ENCODE measurements at places on chromosomes 2 and 18. TPM values are rescaled to one million over a fixed set of nuclear protein-coding genes. Genes with fewer than 3 reads are reported as not detected.

GRCh38 chr18:32961538-32961937 is 188.7 kb upstream of the KLHL14 start:
- H3K4me3 ChIP-seq: no peak overlapping the region
- H3K27ac ChIP-seq: no peak overlapping the region

GRCh38 chr2:165810418-165810817 is 16.4 kb upstream of the GALNT3 start:
- DNase-seq: no peak
- peaks cover 24% of the 10 kb centered on the region for H3K4me1 ChIP-seq

DNA sequence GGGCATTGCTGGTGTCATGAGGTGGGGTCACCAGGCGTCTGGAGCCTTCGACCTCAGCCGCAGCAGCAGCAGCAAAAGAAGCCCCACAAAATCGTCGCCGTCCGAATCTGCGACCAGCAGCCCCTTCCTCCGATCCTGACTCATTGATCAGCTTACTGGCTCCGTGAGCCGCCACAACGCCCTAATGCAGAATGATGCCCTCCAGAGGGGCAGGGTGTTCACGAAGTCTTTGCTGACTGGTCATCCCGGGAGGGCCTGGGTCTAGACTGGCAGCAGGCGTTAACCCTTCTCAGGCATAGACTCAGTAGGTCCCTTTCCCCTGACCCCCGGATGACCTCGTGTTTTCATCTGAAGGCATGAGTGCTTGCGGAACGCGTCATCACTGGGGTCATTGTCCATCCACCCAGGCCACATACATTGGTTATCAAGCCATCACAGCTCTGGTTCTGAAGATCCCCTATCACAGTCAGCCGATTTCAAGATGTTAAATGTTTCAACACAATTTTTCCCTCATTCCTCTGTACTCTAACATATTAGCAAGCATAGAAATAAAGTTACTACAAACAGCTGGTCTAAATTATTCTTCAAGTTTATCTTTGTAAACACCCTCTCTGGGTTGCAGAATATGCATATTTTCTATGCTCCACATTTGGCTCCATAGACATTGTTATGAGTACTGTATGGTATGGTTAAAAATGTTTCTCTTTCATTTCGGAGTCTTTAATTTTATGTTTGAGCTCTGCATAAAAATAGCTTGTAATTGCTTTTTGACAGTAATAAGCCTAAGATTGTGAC is 83.3 kb upstream of the SALL3 start:
- no peak overlapping the region for H3K27ac ChIP-seq
- no peak for DNase-seq
- H3K27me3 ChIP-seq: no peaks in the 10 kb centered on the region
- H3K4me3 ChIP-seq: no peak overlapping the region

DNA sequence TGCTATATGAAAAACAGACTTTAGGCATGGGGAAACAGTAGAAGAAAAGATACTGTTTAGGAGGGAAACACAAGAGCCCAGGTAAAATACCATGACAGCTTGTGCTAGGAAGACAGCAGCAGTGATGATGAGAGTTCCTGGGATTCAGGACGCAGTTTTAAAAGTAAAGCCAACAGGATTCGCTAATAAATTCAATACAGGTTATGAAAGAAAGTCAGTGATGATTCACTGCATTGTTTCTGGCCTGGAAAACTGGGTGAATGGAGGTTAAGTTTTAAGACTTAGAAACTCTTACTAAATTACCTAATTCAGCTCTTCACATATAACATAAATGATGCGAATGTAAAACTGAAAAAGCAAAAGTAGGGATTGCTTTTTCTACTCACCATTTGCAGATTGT is 27.9 kb upstream of the RNU4ATAC start:
- H3K27ac ChIP-seq: no peak overlapping the region
- no peaks in the 10 kb centered on the region for H3K27me3 ChIP-seq
- H3K36me3 ChIP-seq: peaks cover 47% of the 10 kb centered on the region
- DNase-seq: no peak
- no peaks in the 10 kb centered on the region for H3K4me1 ChIP-seq

DNA sequence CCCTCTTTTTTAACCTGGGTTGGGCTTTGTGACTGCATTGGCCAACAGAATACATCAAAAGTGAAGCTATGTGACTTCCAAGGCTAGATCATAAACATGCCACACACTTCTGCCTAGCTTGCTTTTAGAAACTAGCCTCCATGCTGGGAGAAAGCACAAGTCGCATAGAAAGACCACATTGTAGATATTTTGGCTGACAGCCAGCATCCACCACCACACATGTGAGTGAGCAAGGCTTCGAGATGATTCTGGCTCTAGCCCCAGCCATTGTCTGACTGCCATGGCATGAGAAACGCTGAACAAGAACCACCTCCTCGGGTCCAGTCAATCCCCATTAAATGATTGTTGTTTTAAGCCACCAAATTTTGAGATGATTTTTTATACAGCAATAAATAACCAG is 66.8 kb upstream of the STPG4 start:
- H3K27me3 ChIP-seq: no peaks in the 10 kb centered on the region
- H3K4me3 ChIP-seq: no peak overlapping the region
- peaks cover 10% of the 10 kb centered on the region for H3K4me1 ChIP-seq

DNA sequence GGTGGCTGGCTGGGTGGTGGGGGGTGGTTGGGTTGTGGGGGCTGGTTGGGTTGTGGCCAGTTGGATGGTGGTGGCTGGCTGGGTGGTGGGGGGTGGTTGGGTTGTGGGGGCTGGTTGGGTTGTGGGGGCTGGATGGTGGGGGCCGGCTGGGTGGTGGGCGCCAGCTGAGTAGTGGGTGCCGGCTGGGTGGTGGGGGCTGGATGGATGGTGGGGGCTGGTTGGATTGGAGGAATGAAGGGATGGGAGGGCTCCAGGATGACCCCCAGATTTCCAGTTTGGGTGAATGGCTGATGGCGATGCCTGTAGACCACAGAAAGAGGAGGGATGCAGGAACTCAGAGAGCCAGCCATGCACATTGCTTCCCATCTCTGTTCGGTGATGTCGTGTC is 26.8 kb upstream of the GPR17 start:
- DNase-seq: no peak
- no peak overlapping the region for H3K4me3 ChIP-seq
- H3K4me1 ChIP-seq: peaks cover 26% of the 10 kb centered on the region
- H3K36me3 ChIP-seq: no peaks in the 10 kb centered on the region
- H3K27me3 ChIP-seq: no peaks in the 10 kb centered on the region

DNA sequence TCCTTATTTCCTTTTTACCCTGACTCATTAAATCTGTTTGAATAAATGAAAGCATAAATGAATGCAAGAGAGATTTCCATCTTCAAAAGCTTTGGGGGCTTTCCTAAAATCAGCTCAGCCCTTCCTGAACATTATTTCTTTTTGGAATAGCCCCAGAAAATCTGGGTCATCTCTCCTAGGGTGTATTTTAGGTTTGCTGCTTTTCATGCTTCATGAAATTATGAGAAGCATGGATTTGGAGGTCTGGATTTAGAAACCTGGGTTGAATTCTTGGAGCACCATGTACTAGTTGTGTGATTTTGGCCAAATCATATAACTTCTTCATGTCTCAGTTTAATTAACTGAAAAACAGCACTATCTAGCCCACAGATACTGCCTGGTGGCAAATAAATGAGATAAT is 24.0 kb upstream of the PELI1 start:
- H3K27me3 ChIP-seq: no peaks in the 10 kb centered on the region
- H3K27ac ChIP-seq: no peak overlapping the region
- no peak for DNase-seq
- H3K36me3 ChIP-seq: no peaks in the 10 kb centered on the region
- H3K4me3 ChIP-seq: no peak overlapping the region
- H3K4me1 ChIP-seq: no peaks in the 10 kb centered on the region

GRCh38 chr2:194332799-194333490 is 1324.1 kb upstream of the SLC39A10 start:
- H3K27ac ChIP-seq: no peak overlapping the region
- no peaks in the 10 kb centered on the region for H3K4me1 ChIP-seq
- DNase-seq: no peak
- H3K36me3 ChIP-seq: no peaks in the 10 kb centered on the region

GRCh38 chr18:45008694-45009413 is 328.2 kb downstream of the SETBP1 start:
- H3K4me1 ChIP-seq: peaks cover 22% of the 10 kb centered on the region
- peaks cover 8% of the 10 kb centered on the region for H3K36me3 ChIP-seq
- no peaks in the 10 kb centered on the region for H3K27me3 ChIP-seq
- DNase-seq: peak; percentile 24
- H3K4me3 ChIP-seq: no peak overlapping the region
- no peak overlapping the region for H3K27ac ChIP-seq

- no peaks in the 10 kb centered on the region for H3K36me3 ChIP-seq
- no peaks in the 10 kb centered on the region for H3K27me3 ChIP-seq
- no peak overlapping the region for H3K4me3 ChIP-seq
- H3K27ac ChIP-seq: no peak overlapping the region
Measured at GRCh38 chr2:8994386-8994785, 9.1 kb downstream of the MBOAT2 start.

GRCh38 chr2:204005940-204006721 is 69.6 kb downstream of the ICOS start:
- no peak overlapping the region for H3K4me3 ChIP-seq
- DNase-seq: no peak
- no peaks in the 10 kb centered on the region for H3K4me1 ChIP-seq
- no peaks in the 10 kb centered on the region for H3K27me3 ChIP-seq

GRCh38 chr2:239327536-239328350 is 73.1 kb downstream of the HDAC4 start:
- H3K27ac ChIP-seq: no peak overlapping the region
- no peak for DNase-seq
- no peak overlapping the region for H3K4me3 ChIP-seq
- H3K27me3 ChIP-seq: no peaks in the 10 kb centered on the region

- no peaks in the 10 kb centered on the region for H3K36me3 ChIP-seq
- H3K4me3 ChIP-seq: no peak overlapping the region
- DNase-seq: no peak
- no peak overlapping the region for H3K27ac ChIP-seq
- H3K27me3 ChIP-seq: no peaks in the 10 kb centered on the region
- no peaks in the 10 kb centered on the region for H3K4me1 ChIP-seq
Measured at GRCh38 chr2:38948387-38948882, 58.8 kb downstream of the ARHGEF33 start.

GRCh38 chr2:24930768-24931167 is 10.7 kb upstream of the ADCY3 start:
- H3K4me3 ChIP-seq: no peak overlapping the region
- no peak for DNase-seq
- peaks cover 7% of the 10 kb centered on the region for H3K4me1 ChIP-seq
- H3K36me3 ChIP-seq: no peaks in the 10 kb centered on the region

GRCh38 chr2:203427061-203427460 is 98.9 kb downstream of the ABI2 start:
- no peak for DNase-seq
- H3K27ac ChIP-seq: no peak overlapping the region
- H3K4me3 ChIP-seq: no peak overlapping the region
- no peaks in the 10 kb centered on the region for H3K4me1 ChIP-seq
- H3K27me3 ChIP-seq: no peaks in the 10 kb centered on the region

DNA sequence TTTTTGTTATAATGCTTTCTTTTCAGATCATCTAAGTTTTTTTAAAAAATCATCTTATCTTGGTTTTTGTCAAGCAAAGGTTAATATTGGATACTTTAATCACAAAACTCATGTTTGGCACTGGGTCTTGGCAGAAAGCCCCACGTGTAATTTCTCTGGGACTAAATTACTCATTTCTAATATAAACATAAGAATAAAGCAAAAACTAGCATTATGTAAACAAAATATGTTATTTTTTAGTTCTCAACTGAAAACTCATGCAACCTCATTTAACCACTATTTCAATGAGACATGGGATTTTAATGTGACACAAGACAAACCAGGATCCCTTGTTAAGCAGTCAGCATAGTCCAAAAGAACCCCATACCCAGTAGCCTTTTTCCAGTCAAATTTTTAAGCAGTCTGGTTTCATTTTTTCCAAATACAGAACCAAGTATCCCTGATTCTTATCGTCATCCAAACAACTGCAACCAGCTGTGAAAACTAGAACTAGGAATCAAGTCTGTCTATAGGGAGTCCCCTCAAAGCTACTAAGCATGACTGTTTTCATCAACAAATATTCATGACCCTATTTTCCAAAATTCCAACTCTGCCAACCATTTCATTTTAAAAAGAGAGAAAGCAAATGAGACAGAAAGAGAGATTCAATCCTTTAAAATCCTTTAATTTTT is 27.1 kb downstream of the PID1 start:
- no peaks in the 10 kb centered on the region for H3K27me3 ChIP-seq
- no peak for DNase-seq
- H3K4me3 ChIP-seq: no peak overlapping the region
- H3K36me3 ChIP-seq: no peaks in the 10 kb centered on the region

DNA sequence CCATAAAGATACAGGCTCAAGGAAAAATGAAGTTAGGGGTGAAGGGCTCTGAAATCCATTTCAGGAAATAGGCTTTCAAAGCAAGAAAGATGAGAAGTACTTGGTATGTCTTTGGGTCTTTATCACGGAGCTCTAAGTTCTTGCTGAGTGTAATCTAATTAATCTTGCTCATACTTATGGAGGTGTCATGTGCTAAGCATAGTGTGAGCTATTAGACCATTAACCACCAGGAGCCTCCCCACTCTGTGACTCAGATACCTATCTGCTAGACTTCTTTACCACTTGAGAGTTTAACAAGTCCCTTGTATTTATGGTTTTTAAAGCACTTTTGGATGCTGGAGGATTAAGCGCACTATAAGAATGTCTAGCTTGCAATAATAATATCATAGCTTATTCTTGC is 678.7 kb downstream of the EPHA4 start:
- no peaks in the 10 kb centered on the region for H3K36me3 ChIP-seq
- H3K4me3 ChIP-seq: no peak overlapping the region
- no peaks in the 10 kb centered on the region for H3K27me3 ChIP-seq
- no peak for DNase-seq

DNA sequence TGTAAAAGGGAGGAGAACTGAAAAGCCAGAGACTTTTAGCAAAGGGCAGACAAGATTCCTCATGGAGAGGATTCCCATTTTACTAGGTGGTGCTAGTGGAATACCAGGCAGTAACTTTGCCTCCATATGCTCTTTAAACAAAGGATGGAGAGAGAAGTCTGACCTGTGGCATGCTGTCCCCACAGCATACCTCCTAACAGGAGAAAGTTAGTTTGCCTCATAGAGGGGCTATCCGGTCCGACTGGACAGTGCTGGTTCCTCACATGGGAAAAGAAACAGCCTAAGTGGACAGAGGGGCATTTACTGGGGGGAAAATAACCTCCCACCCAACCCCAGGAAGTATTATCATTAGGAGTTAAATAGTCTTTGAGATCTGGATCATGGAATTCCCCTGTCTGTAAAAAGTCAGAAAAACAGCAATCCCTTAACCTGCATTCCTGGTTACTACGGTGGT is 31.6 kb upstream of the GMCL1 start:
- peaks cover 60% of the 10 kb centered on the region for H3K4me1 ChIP-seq
- no peak for DNase-seq
- no peak overlapping the region for H3K27ac ChIP-seq
- peaks cover 2% of the 10 kb centered on the region for H3K36me3 ChIP-seq
- H3K27me3 ChIP-seq: no peaks in the 10 kb centered on the region

The KCTD1 gene
- 4.1 TPM for total RNA-seq

The LINC00305 gene
- total RNA-seq: not detected

The UBXN4 gene
- 113 TPM for total RNA-seq

The COL5A2 gene
- total RNA-seq: 0.66 TPM

The CNGA3 gene
- not detected for total RNA-seq

The CLIP4 gene
- 20.8 TPM for total RNA-seq

The TYMS gene
- total RNA-seq: 0.49 TPM

The GLI2 gene
- total RNA-seq: not detected

The CCDC121 gene
- total RNA-seq: 1.3 TPM

The MYO1B gene
- total RNA-seq: 0.67 TPM

The STK36 gene
- 41.3 TPM for total RNA-seq

The PLEKHH2 gene
- total RNA-seq: 0.58 TPM

The MIB1 gene
- 24.4 TPM for total RNA-seq
